ENCODE measurements at places on chromosomes 11 and 22. TPM values are rescaled to one million over a fixed set of nuclear protein-coding genes. Genes with fewer than 3 reads are reported as not detected.

NDUFV1 gene
- total RNA-seq, result 326 TPM

HIRA gene
- total RNA-seq, result 38.5 TPM

OR5D14 gene
- total RNA-seq, result not detected

GNAZ gene
- total RNA-seq, result 2.6 TPM

- DNase-seq, result no peak
Measured at GRCh38 chr22:30541961-30542810, 4.4 kb downstream of the SEC14L6 start.

GRCh38 chr11:10462746-10463300 is 7.8 kb downstream of the AMPD3 start:
- no peak for DNase-seq

GRCh38 chr11:15584158-15584557 is 469.4 kb downstream of the INSC start:
- no peak for DNase-seq

- no peak for DNase-seq
Measured at GRCh38 chr11:11451501-11452005, 98.5 kb upstream of the CSNK2A3 start.

DNA sequence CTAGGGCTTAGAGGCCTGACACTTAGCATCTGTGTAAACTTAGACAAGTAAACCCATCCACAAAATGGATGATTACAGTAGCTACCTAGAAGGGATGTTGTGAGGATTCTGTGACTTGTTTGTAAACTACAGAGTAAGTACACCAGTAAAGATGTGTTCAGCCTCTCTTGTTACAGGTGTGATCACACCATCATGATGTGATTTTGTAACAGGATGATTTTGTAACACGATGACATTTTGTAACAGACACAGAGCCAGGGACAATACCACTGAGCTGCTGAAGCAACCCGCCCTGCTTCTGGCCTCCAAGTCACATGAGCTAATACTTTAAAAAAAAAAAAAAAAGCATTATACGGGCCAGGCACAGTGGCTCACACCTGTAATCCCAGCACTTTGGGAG is 17.0 kb downstream of the FADD start:
- DNase-seq, result no peak
